Stimulated activated CD8-positive, alpha-beta memory T cell treated with anti-CD3 and anti-CD28 coated beads, Interleukin-2, amount 100 ng/mL, for 1 hour (primary cell): ENCODE measurements at places on chromosomes 3 and 15.

GRCh38 chr3:185397676-185398075, 34.7 kb downstream of the MAP3K13 start:
- no peak for DNase-seq

DNA sequence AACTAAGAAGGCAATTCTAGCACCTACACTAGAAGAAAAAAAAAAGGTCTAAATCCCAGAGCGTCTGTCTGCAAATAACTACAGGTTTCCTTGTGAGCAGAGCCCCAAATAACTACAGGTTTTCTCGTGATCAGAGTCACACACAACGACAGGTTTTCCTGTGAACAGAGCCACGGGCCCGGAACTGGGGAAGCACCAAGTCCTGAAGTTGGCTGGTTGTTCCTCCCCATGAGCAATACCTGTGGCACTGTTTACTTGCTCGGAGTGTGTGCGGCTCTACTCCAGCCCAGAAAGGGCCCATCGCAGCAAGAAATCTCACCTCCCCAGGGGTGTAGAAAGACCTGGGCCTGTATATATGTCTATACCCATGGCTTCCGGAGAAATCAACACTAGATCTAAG, 644 bp upstream of the MASP1 start:
- DNase-seq = no peak

- DNase-seq = no peak
Observed at GRCh38 chr3:35028157-35028556, 611.2 kb upstream of the ARPP21 start.

DNA sequence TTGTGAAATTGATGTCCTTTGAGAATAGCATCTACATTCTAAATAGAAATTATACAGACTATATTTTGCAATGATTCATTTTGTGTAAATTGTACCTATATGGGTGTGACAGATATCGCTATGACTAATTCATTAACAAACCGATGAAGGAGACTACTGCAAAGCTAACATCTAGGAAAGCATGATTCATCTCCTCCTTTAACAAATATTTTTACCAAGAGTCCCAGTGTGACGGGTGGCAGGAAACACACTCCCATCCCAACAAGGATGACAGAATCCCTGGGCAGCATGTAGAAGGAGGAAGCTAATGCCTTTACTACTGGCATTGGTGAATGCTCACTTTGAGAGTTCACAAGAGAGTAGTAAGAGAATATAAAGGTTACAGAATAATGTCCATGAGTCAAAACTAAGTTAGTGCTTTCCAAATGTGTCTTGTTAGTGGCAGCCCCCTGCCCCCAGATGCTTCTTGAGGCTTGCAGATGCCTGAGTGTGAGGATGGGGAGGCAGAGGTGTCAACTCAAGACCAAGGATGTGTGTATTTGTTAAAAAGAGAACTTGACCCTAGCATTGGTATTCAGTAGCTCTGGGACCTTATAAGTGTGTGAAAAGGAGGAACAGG, 180.6 kb downstream of the FMN1 start:
- no peak for DNase-seq

DNA sequence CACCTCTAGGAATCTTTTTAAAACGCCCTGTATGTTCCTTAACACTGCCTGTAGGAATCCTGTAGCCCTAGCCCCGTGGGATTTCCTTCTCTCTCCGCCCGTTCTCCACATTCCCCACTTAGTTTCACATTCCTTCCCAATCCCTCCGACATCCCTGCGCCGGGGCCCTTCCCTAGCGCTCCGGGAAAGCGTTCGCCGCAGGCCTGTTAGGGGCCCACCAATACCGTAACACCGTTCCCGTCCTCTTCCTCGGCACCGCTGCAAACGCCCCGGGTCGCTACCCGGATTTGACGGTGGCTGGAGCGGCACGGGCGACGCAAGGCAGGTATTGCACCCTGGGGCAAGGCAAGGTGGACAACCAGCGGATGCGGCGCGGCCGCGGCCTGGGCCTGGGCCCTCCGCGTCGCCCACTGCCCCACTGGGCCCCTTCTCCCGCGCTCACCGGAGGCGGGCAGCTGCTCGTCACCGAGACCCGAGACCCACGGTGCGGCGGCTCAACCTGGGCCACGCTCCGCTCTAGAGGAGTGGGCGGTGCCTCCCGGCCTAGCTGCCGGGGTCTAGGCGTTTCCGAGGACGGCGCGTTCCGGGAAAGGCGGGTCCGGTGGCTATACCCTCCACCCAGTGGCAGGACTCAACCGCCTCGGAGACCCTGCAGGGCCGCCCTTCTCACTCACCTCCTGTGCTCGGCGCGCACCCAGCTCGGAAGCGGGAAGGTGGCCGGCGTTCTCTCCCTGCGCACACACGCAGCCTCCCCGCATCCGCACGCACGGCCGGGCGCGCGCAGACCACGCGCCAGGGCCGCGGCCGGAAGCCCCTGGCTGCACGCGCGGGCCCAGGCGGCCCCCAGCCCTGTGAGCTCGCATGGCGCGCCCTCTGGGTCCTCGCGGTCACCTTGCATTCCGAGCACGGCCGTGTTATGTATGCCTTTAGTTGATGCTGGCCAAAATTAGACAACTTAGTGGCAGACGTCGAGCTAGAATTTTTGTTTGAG, at the start of gene B3GALNT1:
B3GALNT1 (minus strand) TSS at position 789 of the 991 bp plus-strand sequence. CDS start 18,595 bp downstream, outside the sequence.
- DNase-seq = no peak

DNA sequence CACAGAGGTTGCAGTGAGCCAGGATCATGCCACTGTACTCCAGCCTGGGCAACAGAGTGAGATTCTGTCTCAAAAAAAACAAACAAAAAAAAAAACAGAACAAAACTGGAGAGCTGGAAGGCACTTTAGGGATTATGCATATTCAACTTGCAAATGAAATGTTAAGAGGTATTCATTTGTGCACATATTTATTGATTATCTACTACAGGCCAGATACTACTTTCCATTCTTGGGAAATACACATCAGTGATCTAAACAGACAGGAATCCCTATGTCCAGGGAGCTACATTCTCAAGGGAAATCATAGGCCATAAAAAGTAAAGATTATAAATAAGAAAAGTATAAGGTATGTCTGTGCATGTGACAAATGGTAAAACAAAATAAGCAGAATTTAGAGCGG, 322.6 kb downstream of the GABRG3 start:
- no peak for DNase-seq

DNA sequence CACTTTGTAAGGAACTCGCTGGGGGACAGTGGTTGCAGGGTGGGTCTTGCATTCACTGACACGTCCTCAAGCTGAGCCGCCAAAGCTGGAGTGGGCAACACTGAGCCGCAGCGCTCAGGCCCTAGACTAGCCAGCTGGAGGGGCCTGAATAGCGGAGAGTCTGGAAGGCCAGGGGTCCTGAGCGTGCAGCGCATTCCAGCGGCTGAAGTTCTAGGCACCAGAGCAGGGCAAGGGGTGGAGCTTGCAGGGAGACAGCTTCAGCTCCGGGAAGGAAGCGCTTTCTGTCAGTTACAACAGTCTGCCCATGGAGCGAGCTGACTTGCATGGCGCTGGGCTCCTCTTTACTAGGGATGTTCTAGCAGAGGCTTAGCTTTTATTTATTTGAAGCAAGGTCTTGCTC, 2.7 kb downstream of the MAP6D1 start:
- DNase-seq = no peak

DNA sequence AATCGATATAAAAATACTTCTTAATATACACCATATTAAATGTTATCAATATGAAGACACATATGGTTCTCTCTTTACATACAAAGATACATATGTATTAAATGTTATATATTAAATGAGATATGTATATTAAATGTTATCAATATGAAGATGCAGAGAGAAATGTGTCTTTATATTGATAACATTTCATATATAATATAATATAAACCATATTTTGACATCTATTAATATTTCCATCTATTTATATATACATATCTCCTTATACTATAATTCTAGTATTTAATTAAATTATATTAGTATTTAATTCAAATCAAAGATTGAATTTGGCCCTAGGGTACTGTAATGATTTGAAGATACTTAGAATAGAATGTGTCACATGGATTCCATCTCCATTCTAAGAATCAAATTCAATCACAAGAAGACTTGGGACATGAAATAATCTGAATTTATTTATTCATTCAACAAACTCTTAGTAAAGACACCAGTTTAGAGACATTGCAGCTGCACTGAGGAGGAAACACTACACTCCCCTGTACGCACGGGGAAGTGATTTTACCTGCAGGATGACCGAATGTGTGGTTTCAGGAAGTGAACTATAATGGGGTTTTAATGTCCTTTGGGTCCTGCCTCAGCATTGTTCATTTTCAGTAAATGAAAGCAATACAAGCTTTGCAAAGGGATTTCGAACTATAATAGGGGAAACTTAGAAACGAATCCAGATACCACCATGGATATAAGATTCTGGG, 365.1 kb downstream of the MECOM start:
- DNase-seq = no peak

GRCh38 chr15:92749216-92749615, 93.6 kb upstream of the FAM174B start:
- DNase-seq = no peak

DNA sequence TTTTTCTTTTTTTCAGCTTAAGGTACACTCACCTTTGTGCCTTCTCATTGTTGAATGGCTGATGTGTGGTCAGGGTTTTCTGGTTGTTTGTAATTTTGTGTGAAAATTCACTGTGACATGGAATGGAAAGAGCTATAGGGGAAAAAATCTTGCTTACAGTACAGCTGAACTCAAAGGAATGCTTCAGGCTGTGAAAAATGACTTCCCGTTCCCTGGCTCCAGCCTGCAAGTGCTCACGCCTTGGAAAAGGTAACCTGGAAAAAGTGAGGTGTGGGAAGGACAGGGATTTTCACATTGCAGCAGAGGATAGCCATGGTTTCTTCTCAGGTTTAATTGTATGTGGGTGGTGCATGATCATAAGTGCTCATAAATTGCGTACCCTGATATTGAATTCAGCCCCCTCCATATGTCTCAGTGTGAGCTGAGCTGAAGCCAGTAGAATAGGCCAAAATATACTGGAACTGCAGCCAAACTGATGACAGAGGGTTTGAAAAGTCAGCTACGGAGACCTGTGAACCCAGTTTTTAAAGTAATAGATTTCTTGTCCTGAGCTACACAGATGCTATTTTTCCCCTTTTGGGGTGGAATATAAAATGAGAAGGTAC, 228.7 kb upstream of the RASGRP1 start:
- no peak for DNase-seq

GRCh38 chr15:94494732-94495131, 263.4 kb downstream of the MCTP2 start:
- no peak for DNase-seq

- DNase-seq = no peak
Observed at GRCh38 chr3:140416666-140417065, 261.2 kb upstream of the TRIM42 start.

DNA sequence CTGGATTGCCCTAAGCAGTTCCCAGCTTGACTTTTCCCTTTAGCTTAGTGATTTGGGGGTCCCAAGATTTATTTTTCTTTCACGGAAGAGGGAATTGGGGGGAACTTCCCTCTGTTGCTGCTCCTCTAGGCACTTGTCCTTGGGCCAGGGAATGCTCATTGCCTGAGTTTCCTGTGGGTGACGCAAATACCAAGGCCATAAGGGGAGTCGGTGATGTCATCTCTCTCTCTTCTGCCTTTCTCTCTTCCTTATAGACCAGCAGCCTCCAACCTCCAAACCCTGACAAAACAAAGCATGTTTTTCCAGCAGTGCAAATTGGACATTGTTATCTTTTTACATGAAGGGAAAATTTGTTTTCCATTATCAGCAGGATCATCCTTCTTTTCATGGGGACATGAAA, 120.2 kb downstream of the ITPR1 start:
- DNase-seq = no peak

GRCh38 chr3:123446210-123446609, 2.7 kb downstream of the ADCY5 start:
- no peak for DNase-seq

DNA sequence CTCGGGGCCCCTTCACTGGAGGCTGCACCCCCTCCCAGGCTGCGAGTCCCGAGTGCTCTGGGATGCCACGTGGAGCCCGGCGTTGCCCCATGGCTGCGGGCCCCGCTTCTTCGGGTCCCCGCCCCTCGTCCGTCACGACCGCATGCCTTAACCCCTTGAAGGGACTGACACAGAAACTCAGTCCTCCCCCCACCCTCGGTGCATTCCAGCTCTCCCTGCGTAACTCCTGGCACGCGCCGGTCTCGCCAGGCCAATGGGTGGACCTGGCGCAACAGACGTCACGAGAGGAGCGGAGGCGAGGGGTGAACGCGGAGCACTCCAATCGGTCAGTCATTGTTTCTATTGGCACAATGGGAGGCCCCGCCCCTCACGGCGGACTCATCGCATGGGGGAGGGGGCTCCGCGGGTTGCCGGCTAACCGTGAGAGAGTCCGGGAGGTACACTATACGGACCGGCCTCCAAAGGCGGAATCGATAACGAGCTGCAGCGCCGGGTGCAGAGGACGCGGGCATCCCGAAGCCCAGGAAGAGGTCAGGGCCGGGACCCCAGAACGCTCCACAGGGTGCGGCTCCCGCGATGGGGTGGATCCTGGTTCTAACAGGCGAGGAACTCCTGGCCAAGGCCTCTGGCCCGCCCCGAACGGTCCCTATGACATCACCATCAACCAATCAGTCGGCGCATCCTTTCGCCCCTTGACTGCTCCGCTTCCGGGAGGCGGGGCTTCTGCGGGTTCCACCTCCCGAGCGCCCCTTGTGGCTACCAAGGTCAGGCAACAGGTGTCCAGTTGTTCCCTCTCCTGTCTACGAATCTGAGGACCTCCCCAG, 1.0 kb upstream of the CELSR3 start:
- DNase-seq = peak; percentile 74

DNA sequence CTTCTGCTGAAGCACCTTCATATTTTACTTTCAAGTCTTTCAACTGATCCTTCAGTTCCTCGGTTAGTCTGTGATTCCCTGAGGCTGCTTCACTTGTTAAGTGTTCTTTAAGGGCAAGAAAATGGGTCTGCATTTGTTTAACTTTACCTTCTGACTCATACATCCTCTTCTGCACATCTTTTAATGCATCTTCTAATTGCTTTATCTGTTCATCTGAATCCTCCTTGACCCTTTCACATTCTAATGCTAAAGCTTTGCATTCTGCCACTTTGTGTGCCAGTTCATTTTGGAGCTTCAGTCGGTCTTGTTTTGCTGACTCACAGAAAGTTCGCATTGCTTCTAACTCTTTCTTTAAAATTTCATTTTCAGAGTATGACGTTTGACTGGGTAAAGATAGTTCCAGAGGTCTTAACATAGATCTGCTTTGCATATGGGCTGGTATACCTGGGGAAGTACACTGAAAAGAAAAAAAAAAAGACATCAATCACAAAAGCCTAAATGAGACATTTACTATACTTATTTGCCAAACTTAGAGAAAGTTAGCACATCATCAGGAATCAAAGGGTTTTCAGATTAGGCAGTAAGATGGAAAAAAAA, 94.3 kb downstream of the UACA start:
- DNase-seq = no peak
